ENCODE measurements at places on chromosomes 16 and 17.
A peak's percentile ranks its signal among the peaks of the same experiment; 100 is the strongest.

DNA sequence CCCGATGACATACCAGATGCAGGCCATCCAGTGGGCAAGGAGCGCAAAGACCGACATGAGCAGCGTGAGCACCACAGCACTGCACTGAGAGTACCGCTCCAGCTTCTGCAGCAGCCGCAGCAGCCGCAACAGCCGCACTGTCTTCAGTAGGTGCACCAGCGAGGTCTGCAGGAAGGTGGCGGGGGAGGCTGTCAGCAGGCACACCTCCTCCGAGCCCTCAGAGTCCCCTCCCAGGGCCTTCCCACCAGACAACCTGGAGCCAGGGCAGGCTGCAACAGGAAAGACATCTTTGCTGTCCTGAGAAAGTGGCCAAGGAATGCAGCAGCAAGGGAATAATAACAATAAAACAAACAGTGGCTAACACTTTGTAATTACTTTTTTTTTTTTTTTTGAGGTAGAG is 9.1 kb downstream of the KCNH4 start:
- H3K4me3 ChIP-seq = no peak overlapping the region
- H3K27me3 ChIP-seq = no peaks in the 10 kb centered on the region
- DNase-seq = no peak
- H3K4me1 ChIP-seq = no peaks in the 10 kb centered on the region
- H3K36me3 ChIP-seq = no peaks in the 10 kb centered on the region

GRCh38 chr17:61379457-61380216 is 20.0 kb upstream of the TBX2 start:
- H3K27ac ChIP-seq = peak overlapping the region; percentile 14
- H3K36me3 ChIP-seq = no peaks in the 10 kb centered on the region
- H3K27me3 ChIP-seq = no peaks in the 10 kb centered on the region

DNA sequence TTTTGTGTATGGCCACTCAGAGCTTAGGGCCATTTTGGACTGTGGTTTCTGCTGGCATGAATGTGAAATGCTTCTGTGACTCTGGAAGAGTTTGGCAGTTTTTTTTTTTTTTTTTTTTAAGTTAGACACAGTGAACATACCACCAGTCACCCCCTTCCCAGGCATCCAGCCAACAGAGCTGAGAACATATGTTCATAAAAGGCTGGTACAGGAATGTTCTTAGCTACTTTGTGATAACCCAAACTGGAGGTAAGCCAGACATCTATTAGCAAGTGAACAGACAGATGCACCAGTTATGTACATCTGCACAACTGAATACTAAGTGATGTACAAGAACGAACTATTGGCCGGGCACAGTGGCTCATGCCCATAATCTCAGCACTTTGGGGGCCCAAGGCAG is 92.7 kb downstream of the ABCC1 start:
- H3K4me1 ChIP-seq = no peaks in the 10 kb centered on the region
- no peaks in the 10 kb centered on the region for H3K27me3 ChIP-seq
- H3K36me3 ChIP-seq = peaks cover 60% of the 10 kb centered on the region
- DNase-seq = no peak
- H3K4me3 ChIP-seq = no peak overlapping the region

GRCh38 chr17:6843241-6843880 is 11.8 kb upstream of the TEKT1 start:
- peaks cover 32% of the 10 kb centered on the region for H3K27me3 ChIP-seq
- no peak overlapping the region for H3K4me3 ChIP-seq
- no peak for DNase-seq
- H3K36me3 ChIP-seq = no peaks in the 10 kb centered on the region
